Stimulated activated CD8-positive, alpha-beta memory T cell treated with anti-CD3 and anti-CD28 coated beads, Interleukin-2, amount 100 ng/mL, for 48 hours (primary cell): ENCODE measurements at places on chromosomes 7 and 10.

DNA sequence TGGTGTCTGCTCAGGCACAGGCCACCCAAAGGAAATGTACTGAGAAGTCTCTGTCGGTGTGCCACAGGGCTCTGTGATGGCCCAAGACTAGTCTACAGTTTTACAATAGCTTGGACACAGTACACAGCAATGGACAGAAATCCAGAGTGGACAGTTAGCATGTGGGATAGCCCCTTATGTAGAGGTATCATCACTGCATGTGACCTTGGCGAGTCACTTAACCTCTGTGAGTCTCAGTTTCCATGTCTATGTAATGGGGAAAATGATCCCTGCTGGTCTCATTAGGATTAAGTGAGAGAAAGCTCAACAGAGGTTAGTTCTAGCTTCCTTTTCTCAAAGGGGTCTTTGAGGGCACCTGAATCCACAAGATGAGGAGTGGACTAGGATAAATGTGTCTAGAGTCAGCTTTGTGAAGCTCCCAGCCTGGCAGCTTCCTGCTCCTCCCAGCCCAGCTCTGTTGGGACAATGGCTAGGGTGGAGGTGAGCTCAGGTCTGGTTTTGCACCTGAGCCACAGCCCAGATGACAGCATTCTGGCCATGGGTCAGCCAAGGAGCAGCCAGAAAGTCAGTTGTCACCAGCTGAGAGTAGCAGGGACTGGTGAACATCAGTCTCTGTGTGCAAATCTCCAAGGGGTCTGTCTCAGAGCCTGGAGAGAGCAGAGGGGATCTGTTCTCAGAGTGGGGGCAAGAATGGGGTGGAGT, 17.9 kb downstream of the CRHR2 start:
- DNase-seq = no peak

DNA sequence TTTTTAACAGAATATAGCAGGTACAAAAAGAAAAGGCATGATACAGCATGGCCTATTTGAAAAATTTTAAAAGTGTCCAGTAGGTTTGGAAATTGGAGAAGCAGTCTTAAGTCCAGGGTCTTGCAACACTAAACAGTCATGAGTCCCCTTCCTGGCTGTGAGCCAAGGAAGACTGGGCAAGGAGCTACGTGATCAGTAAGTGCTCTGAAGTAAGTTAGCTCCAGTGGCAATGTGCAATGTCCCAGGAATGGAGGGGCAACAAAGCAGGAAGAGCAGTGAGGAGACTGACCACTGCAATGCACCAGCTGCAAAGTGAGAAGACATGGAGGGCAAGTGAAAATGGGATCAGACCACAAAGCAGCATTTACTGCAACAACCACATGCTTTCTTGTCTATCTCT, 72.9 kb upstream of the GRID1 start:
- no peak for DNase-seq

- DNase-seq = no peak
Observed at GRCh38 chr7:12490107-12490688, 80.3 kb upstream of the SCIN start.

DNA sequence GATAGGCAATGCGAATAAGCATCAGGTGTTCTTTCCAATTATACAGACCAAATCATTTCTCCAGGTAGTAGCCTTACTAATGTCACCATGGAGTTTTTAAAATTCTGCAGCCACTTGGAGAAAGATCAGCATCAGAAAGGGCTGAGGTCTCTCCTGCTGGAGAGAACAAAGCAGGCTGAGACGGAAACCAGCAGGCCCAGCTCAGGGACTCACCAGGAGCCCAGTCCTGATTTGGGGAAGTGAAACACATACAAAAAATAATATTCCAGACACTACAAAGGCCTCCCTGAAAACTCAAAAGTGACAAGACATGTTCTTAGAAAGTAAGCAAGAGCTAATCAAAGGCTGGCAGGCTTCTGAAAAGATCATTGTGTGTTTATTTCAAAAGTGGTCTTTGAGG, 207.1 kb upstream of the GHITM start:
- no peak for DNase-seq

- DNase-seq = no peak
Observed at GRCh38 chr10:10644008-10644646, 373.5 kb upstream of the CELF2 start.

DNA sequence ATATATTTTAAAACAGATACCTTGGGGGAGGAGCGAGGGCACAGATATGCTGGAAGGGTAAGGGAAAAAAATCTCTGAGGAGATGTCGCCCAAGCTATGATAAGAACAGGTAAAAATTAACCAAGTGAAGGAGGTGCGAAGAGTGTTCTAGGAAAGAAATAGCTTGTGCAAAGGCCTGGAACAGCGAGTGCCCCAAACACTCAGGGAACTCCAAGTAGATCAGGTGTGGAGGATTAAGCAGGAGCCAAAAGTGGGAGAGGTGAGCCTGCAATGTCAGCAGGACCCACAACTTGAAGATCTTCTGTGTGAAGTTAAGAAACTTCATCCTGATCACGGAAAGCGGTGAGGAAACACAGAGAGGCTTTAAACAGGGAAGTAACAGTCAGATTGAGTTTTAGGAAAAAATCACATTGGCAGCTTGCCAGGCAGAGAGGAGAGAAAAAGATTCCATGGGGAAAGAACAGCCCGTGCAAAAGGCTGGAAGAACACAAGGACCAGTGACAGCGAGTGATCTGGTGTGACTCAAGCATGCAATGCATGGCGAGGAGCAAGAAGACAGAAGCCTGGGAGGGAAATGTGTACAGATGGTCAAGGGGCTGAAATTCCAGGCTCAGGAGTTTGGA, 30.7 kb downstream of the FGF8 start:
- DNase-seq = no peak

DNA sequence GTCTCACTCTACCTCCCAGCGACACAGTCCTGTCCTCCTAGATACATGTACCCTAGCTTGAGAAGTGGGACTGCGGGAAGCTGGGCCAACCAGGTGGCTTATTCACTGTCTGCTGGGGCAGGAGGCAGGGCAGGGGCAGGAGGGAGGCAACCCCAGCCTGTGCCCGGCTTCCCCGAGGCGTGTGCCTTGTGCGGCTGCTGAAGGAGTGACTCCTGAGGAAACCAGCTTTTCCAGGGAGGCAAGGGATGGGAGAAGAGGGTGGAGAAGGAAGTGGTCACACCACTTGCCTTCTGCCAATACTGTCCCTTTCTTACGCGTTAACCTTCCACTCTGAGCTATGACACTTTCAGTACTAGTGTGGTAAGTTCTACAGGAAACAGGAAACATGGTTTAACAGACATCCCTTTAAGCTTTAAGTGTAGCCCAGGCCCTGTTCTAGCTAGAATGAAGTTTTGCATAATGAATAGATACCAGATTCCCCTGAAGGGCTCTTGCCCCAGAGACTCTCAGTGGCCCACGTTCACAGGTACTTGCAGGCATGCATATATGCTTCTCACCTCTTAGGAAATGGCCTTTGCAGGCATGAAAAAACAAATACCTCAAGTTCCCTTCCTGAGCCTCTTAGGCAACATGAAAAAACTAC, 40.6 kb downstream of the SYPL1 start:
- peak; percentile 9 for DNase-seq

DNA sequence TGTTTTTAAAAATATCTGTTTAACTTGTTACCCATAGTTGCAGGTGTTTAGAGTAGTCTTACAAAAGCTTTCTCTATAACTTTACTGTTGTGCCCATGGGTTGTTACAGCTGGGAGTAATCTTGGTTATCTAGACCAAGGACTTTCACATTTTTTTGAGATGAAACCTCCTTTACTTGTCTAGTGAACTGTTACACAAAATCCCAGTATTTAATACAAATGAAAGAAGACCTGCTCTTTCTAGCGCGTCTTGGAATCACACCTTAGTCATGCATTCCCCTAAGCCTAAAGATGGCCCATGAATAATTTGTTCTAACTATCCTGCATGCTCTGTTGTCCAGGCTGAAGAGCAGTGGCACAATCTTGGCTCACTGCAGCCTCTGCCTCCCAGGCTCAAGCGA, 38.0 kb downstream of the CSGALNACT2 start:
- no peak for DNase-seq
